ENCODE measurements at places on chromosomes 5 and 9. TPM values are rescaled to one million over a fixed set of nuclear protein-coding genes. Genes with fewer than 3 reads are reported as not detected.
A peak's percentile ranks its signal among the peaks of the same experiment; 100 is the strongest.

CNTNAP3B gene
- 10.4 TPM for total RNA-seq

LCN6 gene
- total RNA-seq, result 3.8 TPM

ADRA1B gene
- total RNA-seq, result not detected

PTCD2 gene
- 7.7 TPM for total RNA-seq

GABRA1 gene
- total RNA-seq, result not detected

HAPLN1 gene
- total RNA-seq, result not detected

GRCh38 chr5:27769748-27770402 lies 731.5 kb upstream of the CDH9 start:
- no peak for ATAC-seq

- ATAC-seq, result no peak
Observed at GRCh38 chr9:98410185-98410697, 154.8 kb upstream of the TBC1D2 start.

GRCh38 chr5:117205894-117206293 lies 631.3 kb upstream of the SEMA6A start:
- ATAC-seq, result no peak

DNA sequence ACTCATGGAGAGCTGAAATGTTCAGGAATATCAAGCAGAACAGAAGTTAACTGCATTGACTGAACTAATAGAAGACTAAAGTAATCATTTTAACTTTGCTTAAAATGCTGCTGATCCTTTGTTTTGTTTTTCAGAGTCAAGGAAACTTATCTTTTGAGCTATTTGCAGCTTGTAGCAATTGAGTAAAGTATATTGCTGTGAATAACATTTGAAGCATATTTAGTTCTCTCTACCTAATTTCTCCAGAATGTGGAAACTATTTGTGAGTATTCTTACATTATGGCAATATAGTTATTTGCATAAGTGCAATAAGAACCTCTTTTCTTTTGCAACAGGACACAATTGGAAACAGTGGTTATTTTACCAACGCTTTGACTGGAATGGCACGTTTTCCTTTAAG lies 5.3 kb upstream of the SOX30 start:
- no peak for ATAC-seq

DNA sequence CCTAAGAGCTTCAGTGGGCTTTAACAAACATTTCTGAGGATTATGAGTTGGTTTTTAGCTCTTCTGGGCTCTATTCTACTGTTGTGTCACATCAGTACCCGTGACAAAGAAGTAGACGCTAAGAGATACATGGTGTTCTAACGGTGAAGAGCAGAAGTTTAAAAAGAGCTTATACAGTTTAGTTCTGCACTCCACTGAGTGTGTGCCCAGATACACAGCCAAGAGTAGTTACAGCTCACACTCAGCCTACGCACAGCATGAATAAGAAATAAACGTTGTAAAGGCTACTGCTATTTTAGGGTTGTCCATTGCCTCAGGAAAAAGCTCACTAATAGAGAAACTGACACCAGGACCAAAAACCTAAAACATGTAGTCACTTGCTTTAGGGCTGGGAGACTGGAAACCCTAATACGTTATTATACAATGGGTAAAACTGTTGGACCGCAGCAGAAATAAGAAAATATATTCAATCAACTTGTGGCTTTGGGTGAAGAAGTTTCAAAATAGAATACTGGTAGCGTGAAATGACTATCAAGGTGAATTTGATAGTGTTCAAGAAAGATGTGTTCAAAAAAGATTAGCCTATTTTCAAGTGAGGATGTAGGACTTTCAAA lies 34.7 kb downstream of the PSIP1 start:
- ATAC-seq, result no peak

- no peak for ATAC-seq
Observed at GRCh38 chr5:167950126-167950721, 341.2 kb upstream of the WWC1 start.

DNA sequence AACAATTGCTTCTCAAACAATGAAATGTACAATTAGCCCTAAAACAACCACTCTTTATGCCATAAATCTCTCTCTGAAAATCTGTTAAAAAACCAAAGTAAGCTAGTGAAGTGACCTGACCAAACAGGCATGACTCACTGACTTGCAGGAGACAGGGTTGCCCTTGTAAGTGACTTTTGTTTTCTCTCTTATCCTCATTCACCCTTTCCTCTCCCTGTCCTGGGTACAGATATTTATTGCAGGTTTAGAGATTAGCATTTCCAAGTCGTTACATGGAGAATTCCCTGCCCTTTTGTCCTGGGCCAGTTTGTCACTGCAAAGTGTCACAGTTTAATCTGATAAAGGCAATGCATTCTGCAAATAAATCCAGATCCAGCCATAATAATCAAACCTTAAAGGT lies 484.2 kb downstream of the IRX1 start:
- ATAC-seq, result no peak

DNA sequence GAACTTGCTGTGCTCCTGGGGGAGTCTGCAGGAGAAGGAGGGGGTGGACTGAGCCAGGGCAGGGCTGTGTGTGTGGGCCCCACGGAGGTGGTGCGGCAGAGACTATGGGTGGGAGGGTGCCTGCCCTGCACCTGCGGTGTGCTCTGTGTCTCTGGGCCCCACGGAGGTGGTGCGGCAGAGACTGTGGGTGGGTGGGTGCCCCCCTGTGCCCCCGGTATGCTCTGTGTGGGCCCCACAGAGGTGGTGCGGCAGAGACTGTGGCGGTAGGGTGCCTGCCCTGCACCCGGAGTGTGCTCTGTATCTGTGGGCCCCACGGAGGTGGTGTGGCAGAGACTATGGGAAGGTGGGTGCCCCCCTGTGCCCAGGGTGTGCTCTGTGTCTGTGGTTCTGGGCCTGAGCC lies 103.7 kb downstream of the EHMT1 start:
- no peak for ATAC-seq

GRCh38 chr5:124819201-124819600 lies 72.8 kb upstream of the ZNF608 start:
- ATAC-seq, result no peak

DNA sequence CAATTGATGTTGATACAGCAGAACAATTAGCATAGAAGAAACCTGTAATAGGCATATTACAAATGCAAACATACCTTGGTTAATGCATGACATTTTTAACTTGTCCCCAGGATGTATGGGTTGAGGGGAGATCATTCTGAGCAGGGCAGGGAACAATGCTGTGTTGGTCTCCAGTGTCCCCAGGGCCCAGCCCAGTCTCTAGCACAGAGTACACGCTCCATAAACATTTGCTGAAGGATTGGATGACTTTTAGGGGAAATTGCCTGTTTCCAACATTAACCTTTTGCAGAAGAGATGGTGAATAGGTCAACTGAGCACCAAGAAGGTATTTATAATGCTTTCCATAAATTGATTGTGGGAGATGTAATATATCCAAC lies 20.0 kb downstream of the ANKRA2 start:
- no peak for ATAC-seq

DNA sequence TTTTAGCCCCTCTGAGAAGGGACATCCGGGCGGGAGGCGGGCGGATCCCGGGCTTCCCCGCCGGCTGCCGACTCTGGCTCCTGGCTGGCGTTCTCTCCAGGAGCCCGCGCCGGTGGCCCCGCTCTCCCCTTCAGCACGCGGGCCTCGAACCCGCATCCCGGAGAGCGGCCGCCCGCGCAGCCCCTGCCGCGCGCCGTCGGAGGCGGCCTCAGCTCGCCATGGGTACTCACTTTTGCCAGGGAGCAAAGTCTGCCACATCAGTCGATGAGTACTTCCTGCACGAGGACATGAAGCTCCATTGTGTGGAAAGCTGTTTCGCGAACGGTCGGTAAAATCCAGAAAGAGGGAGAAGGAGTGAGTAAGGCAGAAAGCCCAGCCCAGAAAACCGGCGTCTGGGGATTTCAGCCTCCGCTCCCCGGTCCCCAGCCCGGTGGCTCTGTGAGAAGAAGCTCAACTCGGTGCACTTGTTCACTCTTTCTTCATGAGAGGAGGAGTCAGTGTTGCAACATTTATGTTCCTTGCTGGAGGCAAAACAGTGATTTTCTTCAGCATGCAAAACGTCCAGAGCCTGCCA lies at the start of gene PRLR:
PRLR (minus strand) TSS at position 450 of the 574 bp plus-strand sequence. CDS start 140,867 bp downstream, outside the sequence.
- ATAC-seq, result peak; percentile 83

- no peak for ATAC-seq
Observed at GRCh38 chr5:138359621-138360020, 7.1 kb downstream of the KDM3B start.

- no peak for ATAC-seq
Observed at GRCh38 chr5:39100301-39100850, 26.2 kb upstream of the RICTOR start.

DNA sequence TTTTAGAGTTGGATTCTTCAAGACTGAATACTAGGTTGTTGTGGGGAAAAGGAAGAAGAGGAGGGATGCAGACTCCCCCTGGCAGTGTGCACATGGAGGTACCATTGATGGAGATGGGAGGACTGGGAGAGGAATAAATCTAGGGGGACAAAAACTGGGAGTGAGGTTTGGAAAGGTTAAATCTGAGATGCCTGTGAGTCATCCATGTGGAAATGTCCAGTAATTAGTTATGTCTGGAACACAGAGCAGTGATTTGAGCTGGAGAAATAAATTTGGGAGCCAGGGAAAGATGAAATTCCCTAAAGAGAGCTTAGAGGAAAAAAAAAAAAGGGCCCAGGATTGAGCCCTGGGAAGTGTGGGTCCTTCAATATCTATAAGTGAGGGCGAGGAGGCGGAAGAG lies 8.0 kb upstream of the CCIN start:
- no peak for ATAC-seq
